ENCODE measurements at places on chromosomes 5 and 9.

DNA sequence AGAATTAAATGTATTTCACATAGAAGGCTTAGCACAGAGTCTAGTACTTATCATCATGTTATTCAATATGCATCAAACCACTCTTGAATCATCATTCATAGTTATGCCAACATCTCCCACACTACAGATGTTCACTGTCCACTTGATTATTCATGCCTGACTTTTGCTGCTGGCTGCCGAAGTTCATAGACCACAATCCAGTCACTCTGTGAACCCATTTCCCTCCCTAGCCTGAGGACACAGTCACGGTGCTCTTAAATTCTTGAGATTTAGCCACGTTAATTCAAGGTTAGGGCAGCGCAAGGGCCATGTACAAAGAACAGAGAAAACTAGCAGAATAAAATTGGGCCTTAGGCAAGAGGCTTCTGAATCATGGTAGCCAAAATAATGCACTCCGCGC is 32.4 kb downstream of the ABCA1 start:
- no peak for DNase-seq

DNA sequence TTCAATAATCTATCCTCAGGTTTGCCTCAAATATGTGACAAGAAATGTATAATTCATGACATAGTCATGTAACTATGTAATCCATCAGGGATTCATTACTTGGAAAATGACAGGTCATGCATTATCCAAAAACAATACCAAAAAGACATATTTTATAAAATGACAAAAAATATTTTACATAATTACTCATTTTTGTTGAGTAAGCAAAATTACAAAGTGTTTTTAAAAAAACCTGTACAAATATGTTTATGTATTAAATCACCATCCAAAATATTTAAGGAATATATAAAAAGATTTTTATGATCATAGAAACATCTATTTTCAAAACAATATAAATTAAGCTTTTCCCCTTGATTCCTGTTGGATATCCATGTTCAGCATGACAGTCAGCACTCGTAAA is 36.7 kb upstream of the ITGA2 start:
- DNase-seq = no peak

DNA sequence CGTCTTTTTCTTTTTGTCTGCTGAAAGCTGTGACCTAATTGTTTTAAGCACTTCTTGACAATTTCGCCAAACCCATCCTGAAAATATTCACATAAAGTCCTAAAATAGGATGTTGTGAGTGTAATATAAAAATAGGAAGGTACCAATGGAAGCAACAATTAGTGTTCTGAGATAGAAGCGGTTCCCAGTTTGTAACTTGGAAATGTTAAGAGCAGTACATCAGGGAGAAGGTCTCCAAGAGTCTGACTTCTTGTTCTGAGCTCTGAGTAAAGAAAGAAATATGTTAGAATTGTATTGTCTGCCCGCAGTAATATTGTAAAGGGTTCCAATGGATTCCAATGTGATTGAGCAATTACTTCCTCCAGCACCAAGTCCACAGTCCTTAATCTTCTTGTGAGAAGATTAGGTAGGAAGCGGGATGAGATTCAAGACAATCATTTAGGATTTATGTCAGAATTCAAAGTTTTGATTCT is 3.9 kb downstream of the VCAN start:
- DNase-seq = peak; percentile 15

DNA sequence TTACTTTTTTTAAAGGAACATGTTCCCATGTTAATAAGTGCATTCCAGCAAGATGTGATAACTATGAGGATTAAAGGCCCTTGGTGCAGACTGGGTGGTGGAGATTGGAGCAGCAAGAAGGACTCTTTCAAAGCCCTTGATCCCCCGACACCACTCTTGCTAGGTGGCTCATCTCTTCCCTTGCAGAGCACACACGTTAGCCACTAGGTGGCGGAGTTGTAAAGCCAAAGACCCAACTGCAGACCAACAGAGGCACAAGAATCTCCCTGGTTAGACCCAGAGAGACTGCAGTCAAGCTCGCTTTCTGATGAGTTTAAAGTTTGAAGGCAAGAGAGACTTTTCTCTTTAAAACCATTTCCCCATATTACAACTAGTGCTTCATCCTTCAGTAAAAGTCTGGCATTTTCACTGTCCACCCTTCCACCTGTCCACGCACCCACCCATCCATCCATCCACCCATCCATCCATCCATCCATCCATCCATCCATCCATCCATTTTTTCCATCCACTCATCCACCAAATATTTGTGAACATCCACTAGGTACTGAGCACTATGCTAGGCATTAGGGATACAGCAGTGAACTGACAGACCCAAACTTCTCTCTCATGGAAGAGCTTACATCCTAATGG is 226.9 kb downstream of the MSX2 start:
- DNase-seq = peak; percentile 75

- DNase-seq = no peak
These were observed 55.3 kb downstream of the TRPC7 start for GRCh38 chr5:136309932-136310598.

- peak; percentile 27 for DNase-seq
These were observed 106.7 kb downstream of the SMIM15 start for GRCh38 chr5:61055434-61056006.

- no peak for DNase-seq
These were observed 4.5 kb downstream of the GRIN1 start for GRCh38 chr9:137143459-137143858.

DNA sequence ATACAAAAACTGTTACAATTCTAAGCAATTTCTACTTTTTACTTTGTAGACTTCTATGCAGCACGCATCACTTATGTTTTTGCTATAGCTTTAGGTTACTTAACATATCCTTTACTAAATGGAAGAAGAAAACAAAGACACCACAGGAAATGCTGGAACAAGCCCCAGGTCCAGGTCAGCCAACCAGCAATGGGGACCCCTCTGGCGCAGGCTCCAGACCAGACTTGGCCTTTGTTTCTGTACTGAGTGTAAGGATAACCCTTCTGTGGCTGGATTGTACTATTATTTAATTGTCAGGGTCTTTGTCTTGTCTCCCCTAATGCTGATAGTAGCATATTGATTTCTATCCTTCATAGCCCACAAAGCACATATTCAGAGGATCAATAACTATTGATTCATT is 4.2 kb downstream of the SEMA4D start:
- no peak for DNase-seq

DNA sequence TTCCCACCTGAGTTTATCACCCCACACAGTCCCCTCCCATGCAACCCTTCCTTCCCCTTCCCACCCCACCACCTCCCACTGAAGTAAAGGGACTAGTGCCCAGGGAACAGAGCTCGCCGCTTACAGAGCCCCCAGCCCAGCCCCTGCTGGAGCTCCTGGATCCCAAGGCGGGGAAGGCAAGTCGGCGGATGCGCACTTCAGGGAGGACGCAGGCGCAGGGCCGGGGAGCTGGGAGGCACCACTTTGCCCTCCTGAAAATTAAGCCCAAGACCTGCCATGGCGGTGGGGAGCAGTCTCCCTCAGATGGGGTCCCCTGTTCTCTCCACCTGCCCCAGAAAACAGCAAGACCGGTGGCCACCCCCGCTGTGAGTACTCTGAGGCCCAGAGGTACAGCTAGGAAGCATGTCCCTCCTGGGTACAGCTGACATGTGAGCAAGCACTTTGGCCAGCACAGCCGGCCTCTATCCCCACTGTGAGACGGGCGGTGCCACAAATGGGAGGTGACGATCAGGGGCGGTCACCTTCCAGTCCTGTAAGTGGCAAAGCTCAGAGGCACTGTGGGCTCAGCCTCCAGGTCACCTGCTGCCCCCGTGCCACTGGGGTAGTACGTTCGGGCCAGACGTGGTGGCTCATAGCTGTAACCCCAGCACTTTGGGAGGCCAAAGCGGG is 45.9 kb downstream of the COL23A1 start:
- no peak for DNase-seq

DNA sequence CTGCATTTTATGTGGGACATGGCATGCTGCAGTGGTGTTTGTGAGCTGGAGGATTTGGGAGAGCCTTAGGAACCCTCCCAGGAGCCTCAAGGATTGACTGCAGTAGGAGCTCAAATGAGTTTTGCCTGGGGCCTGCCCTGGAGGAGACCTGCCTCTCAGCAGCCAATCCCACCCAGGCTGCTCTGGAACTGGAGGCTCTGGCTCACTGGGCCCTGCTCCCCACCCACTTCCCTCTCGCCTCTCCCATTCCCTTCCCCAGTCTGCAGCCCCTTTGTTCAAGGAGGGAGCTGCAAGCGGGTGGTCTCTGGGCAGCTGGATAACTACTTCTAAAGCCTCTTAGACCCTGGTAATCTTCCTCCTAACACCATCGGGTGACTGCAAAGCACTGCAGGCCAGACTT is 24.2 kb downstream of the KCNIP1 start:
- no peak for DNase-seq

GRCh38 chr5:137627706-137628105 is 108.2 kb downstream of the KLHL3 start:
- DNase-seq = no peak

DNA sequence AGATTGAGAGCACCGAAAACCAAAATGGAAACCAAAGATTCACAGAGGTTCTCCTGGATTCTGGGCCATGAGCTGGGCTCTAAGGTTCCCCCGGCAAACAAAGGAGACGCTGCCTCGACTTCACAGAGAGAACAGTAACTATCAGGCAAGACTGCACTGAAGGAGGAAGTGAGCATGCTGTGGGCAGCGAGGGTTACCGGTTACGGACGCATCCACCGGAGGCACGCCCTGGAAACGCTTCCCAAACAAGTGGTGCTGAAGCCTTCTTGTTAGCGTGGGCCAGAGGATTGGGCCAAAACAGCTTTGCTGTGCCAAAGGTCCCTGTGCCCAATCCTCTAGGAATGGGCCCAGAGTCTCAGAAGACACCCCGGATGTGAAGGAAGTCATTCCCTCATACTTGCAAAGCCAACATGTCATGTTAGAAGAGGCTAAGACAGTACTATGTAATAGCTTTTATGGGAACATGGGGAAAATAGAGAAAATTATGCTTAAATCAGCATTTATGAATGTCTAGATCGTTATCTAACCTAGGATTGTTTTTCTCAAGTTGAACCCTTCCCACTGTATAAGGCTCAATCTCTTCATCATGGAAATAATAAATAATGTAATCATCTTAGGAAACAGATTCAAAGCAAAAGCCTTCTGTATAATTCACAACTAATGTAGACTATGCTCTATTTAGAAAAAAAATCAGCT is 145.4 kb downstream of the GABBR2 start:
- no peak for DNase-seq

GRCh38 chr9:103152473-103152872 is 157.3 kb downstream of the CYLC2 start:
- no peak for DNase-seq

GRCh38 chr5:137186759-137187461 is 312.2 kb downstream of the SPOCK1 start:
- DNase-seq = peak; percentile 39

DNA sequence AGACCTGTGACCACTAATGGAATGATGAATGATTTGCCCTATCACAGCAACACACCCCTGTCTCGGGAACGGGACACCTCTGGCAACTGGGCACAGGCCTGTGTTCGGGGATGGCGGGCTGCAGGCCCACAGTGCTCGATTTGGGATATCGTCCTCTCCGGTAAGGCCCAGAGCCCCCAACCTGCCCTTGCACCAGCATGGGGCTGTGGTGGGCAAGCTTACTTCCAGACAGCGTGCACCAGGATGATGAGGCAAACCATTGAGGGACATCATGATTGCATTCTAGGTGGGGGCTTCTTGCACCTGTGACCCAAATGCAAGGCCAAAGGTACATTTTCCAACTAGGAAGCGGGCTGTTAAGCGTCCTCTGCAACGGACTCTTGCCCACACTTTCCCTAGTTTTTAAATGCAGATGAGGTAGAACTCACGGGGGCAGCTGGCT is 275.4 kb downstream of the FSTL4 start:
- DNase-seq = no peak

GRCh38 chr9:106481013-106481609 is 381.9 kb upstream of the ZNF462 start:
- DNase-seq = no peak

- no peak for DNase-seq
These were observed 1.4 kb downstream of the LHX3 start for GRCh38 chr9:136203408-136204144.

GRCh38 chr9:113581865-113582697 is 118.6 kb downstream of the RGS3 start:
- no peak for DNase-seq

DNA sequence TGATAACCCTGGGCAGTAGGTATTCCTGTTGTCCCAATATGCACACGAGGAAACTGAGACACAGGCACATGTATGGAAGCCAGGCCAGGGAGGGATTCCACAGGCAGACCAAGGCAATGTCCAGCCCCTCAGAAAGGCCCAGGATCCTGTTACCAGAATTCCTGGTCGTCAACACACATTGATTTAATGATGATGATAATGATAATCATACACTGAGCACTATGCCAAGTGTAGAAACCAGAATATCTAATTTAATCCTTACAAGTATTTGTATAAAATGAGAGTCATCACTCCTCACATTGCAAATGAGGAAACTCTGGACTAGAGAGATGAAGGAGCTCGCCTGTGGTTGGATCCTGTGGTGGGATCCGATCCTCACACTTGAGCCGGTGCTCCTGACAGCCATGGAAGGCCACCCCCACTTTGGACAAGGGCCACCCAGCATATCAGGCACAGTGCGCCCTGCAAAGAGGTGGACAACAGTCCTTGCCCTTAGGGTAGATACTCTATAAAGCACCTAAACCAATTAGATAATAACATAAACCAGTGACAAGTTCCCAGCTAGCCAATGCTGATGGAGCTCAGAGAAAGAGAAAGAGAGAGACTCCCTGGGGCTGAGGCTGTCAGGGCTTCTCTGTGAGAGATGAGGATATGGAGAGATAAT is 185.3 kb downstream of the SLIT3 start:
- no peak for DNase-seq

DNA sequence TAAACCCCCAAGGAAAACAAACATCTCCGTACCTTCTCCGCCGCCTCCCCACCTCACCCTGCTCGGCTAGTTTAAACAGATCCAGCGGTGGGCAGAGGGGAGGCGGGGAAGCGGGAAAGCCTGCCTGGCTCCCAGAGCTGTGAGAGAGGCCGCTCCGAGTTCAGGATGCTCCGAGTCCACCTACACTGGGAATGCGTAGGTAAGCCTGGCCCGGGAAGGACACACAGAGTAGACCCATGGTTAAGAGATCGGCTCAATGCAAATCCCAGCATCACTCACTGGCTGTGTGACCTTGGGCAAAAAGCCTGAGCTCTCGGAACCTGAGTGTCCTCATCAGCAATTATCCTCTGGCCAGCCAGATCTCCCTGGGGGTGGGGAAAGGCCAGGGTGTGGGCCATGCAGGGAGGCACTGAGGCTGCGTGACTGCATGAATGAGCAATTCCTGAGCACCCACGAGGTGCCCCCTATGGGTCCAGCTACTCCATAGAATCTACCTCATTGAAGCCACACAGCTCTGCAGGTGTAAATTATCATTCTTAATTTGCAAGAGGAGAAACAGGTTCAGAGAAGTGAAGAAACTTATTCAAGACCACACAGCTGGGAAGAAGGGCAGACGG is 30.5 kb upstream of the LMX1B start:
- no peak for DNase-seq
